ENCODE measurements at places on chromosomes 2 and 18. TPM values are rescaled to one million over a fixed set of nuclear protein-coding genes. Genes with fewer than 3 reads are reported as not detected.

The OTX1 gene
- polyA plus RNA-seq = not detected

The GPR75 gene
- not detected for polyA plus RNA-seq

The TMEM198 gene
- polyA plus RNA-seq = not detected

The RGPD6 gene
- 3.2 TPM for polyA plus RNA-seq

The DCDC2C gene
- not detected for polyA plus RNA-seq

The SS18 gene
- 36.4 TPM for polyA plus RNA-seq

The ELOA2 gene
- not detected for polyA plus RNA-seq

The DNAJC5G gene
- not detected for polyA plus RNA-seq

The FHOD3 gene
- not detected for polyA plus RNA-seq

The NEU2 gene
- polyA plus RNA-seq = not detected

The SOX11 gene
- polyA plus RNA-seq = not detected

The C1QL2 gene
- polyA plus RNA-seq = not detected

The SGPP2 gene
- polyA plus RNA-seq = not detected

The ARL4C gene
- polyA plus RNA-seq = 112 TPM

The ALPG gene
- polyA plus RNA-seq = not detected

The SGO2 gene
- 0.66 TPM for polyA plus RNA-seq

The DPYSL5 gene
- polyA plus RNA-seq = not detected

The SIX3 gene
- polyA plus RNA-seq = not detected

The CCDC141 gene
- polyA plus RNA-seq = 4.2 TPM

The ANO7 gene
- polyA plus RNA-seq = 0.16 TPM

The PLEK gene
- polyA plus RNA-seq = 2.6 TPM

The CYS1 gene
- not detected for polyA plus RNA-seq

The ACTG2 gene
- not detected for polyA plus RNA-seq

The ZNF396 gene
- 1.7 TPM for polyA plus RNA-seq

The METTL5 gene
- polyA plus RNA-seq = 115 TPM

The FRZB gene
- polyA plus RNA-seq = not detected

The DPY30 gene
- 159 TPM for polyA plus RNA-seq

The HMSD gene
- not detected for polyA plus RNA-seq

The SP3 gene
- polyA plus RNA-seq = 60.2 TPM

The UGT1A3 gene
- not detected for polyA plus RNA-seq

The GNAL gene
- not detected for polyA plus RNA-seq

The CNGA3 gene
- polyA plus RNA-seq = not detected

The ABCG5 gene
- not detected for polyA plus RNA-seq

The GKN2 gene
- polyA plus RNA-seq = not detected

The STK11IP gene
- 5.4 TPM for polyA plus RNA-seq

The NOSTRIN gene
- not detected for polyA plus RNA-seq

Measured in naive thymus-derived CD8-positive, alpha-beta T cell (primary cell).